NCI-H526 (cell line): ENCODE measurements at places on chromosomes 5 and 9.
A peak's percentile ranks its signal among the peaks of the same experiment; 100 is the strongest.

DNA sequence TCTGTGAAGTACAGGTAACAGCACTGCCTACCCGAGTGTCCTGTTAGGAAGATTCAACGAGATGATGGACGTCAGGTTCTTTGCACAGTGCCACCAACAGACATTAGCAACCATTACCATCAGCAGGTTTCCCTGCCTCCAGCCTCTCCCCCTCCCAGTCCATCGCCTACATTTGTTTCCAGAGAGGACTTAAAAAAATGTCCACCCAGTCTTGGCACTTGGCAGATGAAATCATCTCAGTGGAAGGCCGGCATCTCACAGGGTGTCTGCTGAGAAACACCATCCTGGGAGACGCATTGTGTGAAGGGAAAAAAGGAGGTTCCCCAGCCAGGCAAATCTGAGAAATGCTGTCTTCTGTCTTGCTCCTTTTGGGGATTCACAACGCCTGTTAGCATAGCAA, 58.2 kb downstream of the CRB2 start:
- DNase-seq, result no peak

GRCh38 chr5:56279979-56280378, 46.8 kb upstream of the ANKRD55 start:
- DNase-seq, result no peak

GRCh38 chr5:132266031-132266835, 8.7 kb downstream of the PDLIM4 start:
- no peak for DNase-seq

DNA sequence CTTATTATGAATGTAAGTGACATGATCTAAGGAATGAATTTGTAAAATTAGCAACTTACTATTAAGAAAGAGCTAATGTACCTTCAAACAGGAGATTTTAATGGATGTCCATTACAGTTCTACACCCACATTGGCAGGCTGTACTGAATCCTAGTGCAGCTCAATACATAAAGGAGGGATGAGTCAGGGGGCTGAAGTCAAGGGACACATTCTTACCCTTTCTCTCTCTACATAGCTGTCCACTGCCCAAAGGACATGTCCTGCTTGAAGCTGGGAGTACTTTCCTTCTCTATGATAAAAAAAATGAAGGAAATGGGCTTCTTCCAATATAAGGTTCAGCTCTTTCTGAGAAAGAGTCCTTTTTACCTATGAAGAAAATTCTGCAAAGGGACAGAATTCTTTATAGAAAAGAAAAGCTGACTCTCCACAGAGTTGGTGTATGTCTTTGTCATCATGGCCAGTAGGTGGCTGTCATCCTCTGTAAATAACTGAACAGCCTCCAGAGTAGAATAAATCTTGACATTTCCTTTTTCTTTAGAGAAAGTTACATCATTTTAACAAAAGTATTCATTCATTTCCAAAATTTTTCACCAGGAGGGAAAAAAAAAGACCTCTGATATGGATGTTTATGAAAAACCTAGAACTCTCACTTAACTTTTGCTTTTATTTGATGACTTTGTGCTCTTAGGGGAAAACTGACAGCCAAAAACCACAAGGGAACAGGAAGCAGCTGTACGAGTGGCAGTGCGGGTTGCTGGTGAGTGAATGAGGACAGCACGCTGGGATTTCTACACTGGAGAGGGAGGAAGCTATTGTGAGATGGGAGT, 13.1 kb upstream of the IFNA14 start:
- peak; percentile 19 for DNase-seq

GRCh38 chr5:59489551-59489950, 404.0 kb downstream of the PDE4D start:
- no peak for DNase-seq

GRCh38 chr9:103615994-103616393, 478.1 kb upstream of the SMC2 start:
- DNase-seq, result no peak

DNA sequence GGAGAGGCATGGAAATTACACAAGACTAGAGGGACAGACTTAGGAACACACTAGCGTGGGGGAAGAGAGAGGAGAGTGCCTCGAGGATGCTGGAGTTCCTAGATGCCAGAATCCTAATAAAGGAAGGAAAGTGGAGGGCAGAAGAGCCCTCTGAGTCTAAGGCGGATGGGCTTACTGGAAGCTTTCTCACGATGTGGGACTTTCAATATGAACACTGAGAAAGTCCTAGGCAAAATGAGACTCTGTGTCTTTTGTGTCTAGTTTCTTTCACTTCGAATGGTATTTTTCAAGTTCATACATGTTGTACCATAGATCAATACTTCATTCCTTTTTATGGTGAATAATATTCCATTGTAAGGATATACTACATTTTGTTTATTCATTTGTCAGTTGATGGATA, 239.4 kb downstream of the NSG2 start:
- DNase-seq, result no peak

- DNase-seq, result peak; percentile 3
Observed at GRCh38 chr5:101390151-101390908, 487.2 kb upstream of the ST8SIA4 start.

GRCh38 chr5:126544087-126544740, 50.8 kb downstream of the ALDH7A1 start:
- DNase-seq, result no peak

DNA sequence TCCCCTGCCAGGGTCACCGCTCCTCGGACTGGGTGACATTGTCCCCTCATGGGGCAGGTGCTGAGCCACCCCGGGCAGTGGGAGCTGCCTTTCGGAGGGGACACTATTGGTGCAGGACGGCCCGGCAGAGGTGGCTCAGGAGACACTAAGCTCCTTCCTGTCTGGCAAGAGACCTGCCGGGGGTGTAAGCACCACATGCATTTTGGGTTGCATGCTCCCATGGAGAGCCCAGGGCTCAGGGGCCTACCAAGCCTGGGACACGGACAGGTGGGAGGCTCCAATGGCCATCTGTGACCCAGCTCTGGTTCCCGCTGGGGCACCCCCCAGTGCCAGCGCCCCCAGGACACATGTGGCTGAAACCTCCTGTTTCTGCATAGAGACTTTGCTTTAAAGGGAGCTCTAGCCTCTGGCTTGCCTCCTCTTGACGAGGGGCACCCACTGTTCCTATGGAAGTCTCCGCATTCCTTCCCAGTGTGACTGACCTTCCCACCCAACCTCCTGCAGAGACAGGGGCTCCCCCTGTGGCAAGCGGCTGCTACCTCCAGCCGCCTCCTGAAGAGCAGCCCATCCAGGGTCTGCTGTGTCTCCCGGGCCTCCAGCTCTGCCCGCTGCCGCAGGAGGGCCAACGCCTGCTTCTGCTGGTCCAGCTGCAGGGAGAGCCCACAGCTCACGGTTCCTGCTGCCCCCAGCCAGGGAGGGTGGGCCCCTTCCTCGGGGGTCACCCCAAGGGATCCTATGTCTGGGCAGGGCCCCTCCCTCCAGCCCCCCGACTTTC, 28.1 kb downstream of the CCDC187 start:
- DNase-seq, result no peak

DNA sequence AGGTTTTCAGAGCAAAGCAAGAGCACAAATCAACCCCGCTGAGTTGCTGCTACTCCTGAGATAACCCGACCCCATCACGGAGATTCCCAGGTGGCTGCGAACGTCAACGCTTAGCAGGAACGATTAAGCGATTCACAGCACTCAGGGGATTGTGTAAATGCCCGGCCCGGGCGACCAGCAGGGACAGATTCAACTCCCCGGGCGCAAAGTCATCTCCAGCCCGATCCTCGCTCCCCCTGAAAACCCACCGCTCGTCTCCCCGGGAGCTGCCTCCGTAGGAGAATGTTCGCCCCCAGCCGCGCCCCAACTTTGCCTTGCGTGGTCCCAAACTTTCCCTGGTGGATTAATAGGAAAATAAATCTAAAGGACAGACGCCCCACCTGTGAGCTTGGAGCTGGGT, 685 bp downstream of the SLC24A2 start:
- peak; percentile 21 for DNase-seq

DNA sequence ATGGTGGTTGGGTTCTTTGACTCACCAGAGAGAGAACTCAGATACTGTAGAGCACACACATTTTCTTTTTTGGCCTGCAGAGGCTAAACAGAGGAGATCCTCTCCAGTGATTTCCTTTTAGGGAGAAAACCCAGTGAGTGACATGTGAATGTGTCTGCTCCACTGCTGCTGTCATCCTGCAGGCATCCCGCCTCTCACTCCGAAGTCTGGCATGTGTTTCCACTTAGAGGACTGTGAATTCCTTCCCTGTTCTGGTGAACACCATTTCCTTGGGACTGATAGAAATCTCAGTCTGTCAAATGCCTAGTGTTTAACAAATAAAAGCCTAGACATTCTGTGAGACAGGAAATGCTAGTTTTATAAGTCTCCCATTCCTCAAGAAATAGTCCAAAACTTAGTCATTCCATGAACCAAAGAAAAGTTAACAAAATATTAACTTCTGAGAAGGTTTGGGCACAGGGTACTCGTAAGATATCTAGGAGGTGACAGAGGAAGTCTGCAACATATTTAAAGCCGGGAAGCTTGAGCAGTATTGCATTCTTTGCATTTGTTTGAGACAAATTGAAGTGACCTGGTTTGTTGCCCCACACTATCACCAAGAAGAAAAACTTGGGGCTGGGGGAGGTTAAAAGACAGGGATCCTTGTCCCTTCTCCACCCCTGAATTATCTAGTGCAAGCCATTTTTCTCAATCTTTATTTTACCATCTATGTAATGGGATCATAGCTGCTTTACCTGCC, 74.9 kb upstream of the NIPAL4 start:
- DNase-seq, result no peak

DNA sequence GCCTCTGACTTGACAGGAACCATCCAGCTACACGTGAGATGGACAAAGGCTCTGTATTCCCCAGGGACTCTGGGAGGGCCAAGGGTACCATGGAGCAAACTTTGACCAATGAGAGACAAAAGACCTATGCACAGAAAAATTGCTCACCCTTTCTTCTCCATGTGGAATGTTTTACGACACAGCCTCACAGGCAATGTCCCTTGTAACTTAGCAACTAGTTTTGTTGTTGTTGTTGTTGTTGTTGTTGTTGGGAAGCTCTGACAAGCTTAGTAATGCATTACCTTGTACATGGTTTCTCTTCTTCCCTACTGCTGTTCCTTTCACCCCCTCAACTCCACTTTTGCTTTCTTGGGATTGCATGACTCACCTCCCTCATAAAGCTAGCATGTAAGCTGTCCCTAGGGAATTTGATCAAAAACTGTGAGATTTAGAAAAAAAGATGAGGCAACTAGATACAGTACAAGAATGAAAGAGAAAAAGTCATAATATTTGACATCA, 550.9 kb downstream of the RAB3C start:
- no peak for DNase-seq

DNA sequence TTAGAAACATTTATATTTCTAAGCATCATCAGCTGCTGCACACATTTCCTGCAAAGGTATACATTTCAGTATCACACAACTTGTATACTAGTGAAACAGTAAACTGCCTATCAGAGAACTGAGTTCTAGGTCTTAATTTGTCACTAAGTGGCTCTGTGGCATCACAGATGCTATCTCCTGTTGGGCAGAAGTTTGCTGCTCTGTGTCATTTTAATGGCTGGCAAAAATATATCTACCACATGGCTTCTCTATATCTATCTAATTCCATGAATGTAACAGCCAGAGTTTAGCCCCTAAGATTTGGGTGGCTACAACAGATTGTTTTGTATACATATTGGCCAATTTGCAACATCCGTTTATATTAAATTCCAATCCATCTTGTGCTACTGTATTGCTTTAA, 1231.9 kb upstream of the C9orf72 start:
- no peak for DNase-seq

DNA sequence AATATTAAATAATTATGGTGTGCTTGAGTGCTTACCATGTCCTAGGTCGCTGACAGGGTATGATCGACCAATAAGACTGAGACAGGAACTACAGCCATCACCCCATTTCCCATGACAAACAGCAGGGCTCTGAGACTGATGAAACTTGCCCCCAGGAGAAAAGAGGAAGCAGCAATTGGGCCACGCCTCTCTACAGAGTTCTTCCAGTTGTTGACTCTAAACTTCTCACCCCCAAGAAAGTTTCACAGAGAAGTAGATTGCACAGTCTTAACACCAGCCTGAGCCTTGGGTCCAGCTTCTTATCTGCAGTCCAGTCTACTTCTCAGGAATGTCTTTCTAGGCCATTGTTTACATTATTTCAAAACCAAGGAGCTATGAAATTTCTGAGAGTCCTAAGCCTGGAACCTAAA, 182.2 kb upstream of the ANKRD55 start:
- DNase-seq, result no peak

DNA sequence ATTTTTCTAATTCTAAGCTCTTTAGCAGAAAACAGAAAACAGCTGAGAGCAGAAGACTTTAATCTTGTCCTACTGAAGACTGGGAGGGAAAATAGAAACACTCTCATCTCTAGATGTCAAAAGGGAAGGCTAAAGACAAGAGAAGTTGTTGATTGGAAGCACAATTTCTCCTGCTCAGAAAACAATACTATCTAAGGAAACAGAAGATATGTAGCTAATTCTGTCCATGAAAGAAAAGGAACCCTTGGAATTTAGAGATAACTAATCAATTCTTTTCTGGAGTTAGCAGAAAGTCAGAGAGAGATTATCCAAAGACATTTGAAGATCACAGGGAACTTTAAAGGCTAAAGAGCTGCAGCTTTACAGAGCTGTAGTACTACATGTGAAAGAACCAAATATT, 126.2 kb downstream of the HSD17B3 start:
- no peak for DNase-seq

DNA sequence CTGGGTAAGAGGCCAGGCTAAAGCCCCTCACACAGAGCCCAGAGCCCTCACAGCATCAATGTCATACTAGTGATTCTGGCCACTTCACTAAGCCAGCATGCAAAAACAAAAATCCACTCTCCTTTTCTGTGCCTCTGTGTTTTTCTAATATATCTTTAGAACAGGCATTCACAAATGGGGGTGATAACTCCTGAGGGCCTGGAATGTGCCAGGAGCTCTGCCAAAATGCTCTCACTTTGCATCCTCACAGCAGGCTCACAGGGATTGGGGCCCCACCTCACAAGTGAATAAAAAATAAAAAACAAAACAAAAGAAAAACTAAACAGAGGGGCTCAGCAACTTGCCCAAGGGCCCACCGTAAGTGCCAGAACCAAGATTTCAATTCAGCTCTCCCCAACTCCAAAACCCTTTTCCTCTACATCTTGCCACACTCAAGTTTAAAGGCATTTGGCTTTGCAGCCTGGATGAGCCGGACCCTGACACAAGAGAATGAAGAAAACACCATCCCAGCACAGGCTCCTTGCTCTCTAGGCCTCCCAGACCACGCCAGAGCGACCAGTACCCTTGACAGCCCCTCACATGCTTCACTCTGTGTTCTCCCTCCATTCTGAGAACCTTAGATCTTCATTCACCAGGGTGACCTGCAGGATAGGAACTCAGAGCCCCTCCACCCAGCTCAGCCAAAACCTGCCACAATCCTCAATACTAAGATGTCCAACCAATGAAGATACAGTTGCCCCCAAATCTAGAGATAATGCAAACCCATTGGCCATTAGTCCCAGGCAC, 51.3 kb downstream of the SAXO1 start:
- DNase-seq, result no peak

- DNase-seq, result no peak
Observed at GRCh38 chr9:124521142-124521541, 13.9 kb upstream of the NR5A1 start.

DNA sequence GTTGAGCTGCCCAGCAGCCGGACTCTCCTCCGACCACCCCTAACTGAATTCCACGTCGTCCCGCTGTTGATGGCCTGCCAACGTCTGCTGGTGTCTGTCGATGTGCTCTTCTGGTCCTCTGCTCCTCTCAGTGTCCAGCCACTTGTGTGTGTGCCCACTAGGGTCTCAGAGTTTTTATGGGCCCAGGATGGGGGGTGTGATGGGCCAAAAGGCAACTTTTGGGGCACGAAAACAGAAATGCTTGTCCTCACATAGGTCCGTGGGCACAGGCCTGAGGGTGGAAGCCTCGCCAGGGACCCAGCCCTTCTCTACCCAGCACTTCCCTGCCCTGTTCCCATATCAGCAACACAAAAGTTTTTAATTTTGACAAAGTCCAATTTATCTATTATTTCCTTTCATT, 85.7 kb upstream of the RUFY1 start:
- no peak for DNase-seq
